ENCODE measurements at places on chromosomes 6 and 20. TPM values are rescaled to one million over a fixed set of nuclear protein-coding genes. Genes with fewer than 3 reads are reported as not detected.

The ZNF831 gene
- total RNA-seq = 10.3 TPM

The DEFB124 gene
- not detected for total RNA-seq

The GSTA2 gene
- not detected for total RNA-seq

The COL12A1 gene
- not detected for total RNA-seq

GRCh38 chr6:87633851-87634250, 43.9 kb downstream of the ORC3 start:
- H3K27me3 ChIP-seq = no peaks in the 10 kb centered on the region
- H3K4me3 ChIP-seq = no peak overlapping the region
- no peaks in the 10 kb centered on the region for H3K4me1 ChIP-seq
- no peak overlapping the region for H3K27ac ChIP-seq
- H3K36me3 ChIP-seq = peaks cover 31% of the 10 kb centered on the region

DNA sequence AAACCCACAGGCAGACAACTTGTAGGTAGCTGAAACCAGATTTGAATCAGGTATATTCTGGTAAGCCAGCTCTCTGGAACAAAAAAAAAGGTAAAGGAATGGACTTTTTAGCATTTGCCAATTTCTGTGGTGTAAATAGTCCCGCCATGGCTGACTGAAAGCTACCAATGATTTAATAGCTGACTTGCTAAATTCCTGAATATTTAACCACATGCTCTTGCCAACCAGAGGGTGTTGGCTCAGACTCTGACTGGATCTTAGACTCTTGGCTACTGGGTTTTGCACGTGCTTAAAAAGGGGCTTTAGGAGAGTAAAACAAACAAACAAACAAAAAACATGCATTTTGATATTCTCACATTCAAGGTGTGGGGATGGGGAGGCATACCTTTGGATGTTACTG, 600.0 kb upstream of the CDH4 start:
- no peak overlapping the region for H3K4me3 ChIP-seq
- no peak for DNase-seq
- H3K27me3 ChIP-seq = no peaks in the 10 kb centered on the region
- H3K4me1 ChIP-seq = no peaks in the 10 kb centered on the region
- no peak overlapping the region for H3K27ac ChIP-seq

DNA sequence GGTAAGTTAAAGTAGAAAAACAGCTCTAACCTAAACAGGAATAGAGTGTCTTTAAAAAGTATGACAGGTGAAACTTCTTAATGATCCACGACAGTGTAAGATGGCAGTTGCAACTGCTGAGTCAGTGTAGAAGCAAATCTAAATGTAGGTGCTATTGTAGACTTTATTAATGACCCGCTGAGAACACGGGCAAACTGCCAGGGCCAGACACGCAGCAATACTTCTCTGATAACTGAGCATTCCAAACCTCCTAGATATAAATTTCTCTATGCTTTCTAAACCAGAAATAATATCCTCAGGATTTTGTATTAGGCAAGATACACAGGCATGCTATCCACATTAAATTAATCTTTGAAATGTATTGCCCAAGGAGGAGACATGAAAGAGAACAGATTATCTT, 1076.4 kb downstream of the HACE1 start:
- no peaks in the 10 kb centered on the region for H3K4me1 ChIP-seq
- no peak overlapping the region for H3K27ac ChIP-seq
- H3K27me3 ChIP-seq = no peaks in the 10 kb centered on the region

- H3K4me3 ChIP-seq = no peak overlapping the region
- H3K4me1 ChIP-seq = peaks cover 26% of the 10 kb centered on the region
- peaks cover 1% of the 10 kb centered on the region for H3K27me3 ChIP-seq
- H3K27ac ChIP-seq = no peak overlapping the region
Measured at GRCh38 chr20:235891-236290, 8.8 kb downstream of the DEFB129 start.

- no peaks in the 10 kb centered on the region for H3K36me3 ChIP-seq
- peak overlapping the region; percentile 71 for H3K27ac ChIP-seq
- H3K4me1 ChIP-seq = peaks cover 27% of the 10 kb centered on the region
- H3K27me3 ChIP-seq = peaks cover 6% of the 10 kb centered on the region
- no peak for DNase-seq
- no peak overlapping the region for H3K4me3 ChIP-seq
Measured at GRCh38 chr20:50005471-50005981, 22.7 kb downstream of the SNAI1 start.

DNA sequence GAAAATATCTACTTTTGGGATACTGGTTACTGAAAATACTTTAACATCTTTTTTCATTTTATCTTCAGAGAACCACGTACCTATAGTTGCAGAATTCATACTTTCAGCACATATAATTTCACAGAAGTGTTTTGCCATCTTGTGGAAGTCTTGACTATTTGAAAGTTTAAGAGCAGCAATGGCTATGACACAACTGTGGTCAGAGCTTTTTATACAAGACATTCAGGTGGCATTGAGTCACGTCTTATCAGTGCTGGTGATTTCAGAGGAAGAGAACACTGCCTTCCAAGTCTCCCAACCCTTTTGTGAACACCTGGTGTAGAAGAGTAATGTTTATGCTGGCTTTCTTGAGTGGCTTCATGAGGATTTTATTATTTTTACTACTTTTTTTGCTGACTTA, 171.6 kb downstream of the ARID1B start:
- H3K27ac ChIP-seq = no peak overlapping the region
- H3K4me1 ChIP-seq = peaks cover 24% of the 10 kb centered on the region
- H3K4me3 ChIP-seq = no peak overlapping the region

- DNase-seq = no peak
- no peaks in the 10 kb centered on the region for H3K36me3 ChIP-seq
- H3K4me1 ChIP-seq = no peaks in the 10 kb centered on the region
- H3K27me3 ChIP-seq = peaks cover 3% of the 10 kb centered on the region
- no peak overlapping the region for H3K4me3 ChIP-seq
- H3K27ac ChIP-seq = no peak overlapping the region
Measured at GRCh38 chr6:14191761-14192160, 74.2 kb downstream of the CD83 start.

DNA sequence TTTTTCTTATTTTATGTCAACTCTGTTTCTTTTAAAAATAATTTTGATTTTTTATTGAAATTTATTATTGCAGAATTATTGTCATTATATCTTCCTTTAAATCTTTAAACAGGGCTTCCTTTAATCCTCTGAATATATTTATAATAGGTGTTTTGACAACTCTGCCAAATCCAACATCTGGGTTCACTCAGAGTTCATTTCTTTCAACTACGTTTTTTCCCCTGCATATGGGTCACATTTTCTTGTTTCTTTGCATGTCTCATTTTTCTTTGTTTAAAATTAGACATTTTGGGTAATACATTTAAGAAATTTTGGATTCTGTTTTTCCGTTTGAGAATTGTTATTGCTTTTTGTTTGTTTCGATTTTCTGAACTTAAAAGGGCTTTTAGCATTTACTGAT, 655.1 kb upstream of the CITED2 start:
- no peak for DNase-seq
- H3K4me1 ChIP-seq = no peaks in the 10 kb centered on the region
- no peaks in the 10 kb centered on the region for H3K36me3 ChIP-seq
- H3K4me3 ChIP-seq = no peak overlapping the region
- H3K27me3 ChIP-seq = peaks cover 3% of the 10 kb centered on the region

All from activated CD4-positive, alpha-beta T cell treated with anti-CD3 and anti-CD28 coated beads, Interleukin-2, amount 10 ng/mL, durations not matched to agents 7 days and 5 days (primary cell).